ENCODE measurements at places on chromosomes 11 and 22. TPM values are rescaled to one million over a fixed set of nuclear protein-coding genes. Genes with fewer than 3 reads are reported as not detected.

- DNase-seq = no peak
Measured at GRCh38 chr11:14304601-14305000, 54.4 kb downstream of the RRAS2 start.

GRCh38 chr11:86803136-86804045, 3.0 kb downstream of the PRSS23 start:
- peak; percentile 46 for DNase-seq

DNA sequence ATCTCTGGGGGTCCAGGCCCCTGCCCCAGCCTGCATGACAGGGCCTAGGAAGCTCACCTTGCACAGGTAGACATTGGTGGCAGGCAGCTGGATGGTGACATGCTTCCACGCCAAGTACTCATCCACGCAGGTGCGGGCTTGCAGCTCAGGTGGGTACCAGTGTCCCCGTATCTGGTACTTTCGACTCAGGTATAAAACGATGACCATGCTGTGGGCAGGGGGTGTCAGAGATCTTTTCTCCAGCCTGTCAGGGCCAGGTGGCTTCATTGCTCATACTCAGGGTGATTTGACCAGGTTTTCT, 1.6 kb upstream of the GSTT4 start:
- no peak for DNase-seq

GRCh38 chr11:71426413-71426812, 21.8 kb downstream of the DHCR7 start:
- DNase-seq = peak; percentile 32

DNA sequence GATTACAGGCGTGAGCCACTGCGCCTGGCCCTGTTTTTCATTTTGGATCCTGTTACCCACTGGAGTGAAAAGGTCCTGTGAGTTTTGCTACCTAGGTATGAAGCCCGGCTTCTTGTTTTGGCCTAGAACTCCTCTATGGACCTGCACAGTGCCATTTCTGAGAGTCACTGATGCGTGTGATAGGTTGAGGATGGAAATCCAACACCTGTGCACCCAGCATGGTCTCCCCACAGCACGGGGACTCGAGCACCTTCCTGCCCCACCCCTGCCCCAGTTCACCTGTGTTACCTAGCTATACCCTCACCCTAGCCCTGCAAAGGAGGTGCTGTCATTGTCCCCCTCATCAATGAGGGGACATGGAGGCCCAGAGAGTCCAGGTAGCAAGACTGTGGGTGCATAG, 5.1 kb downstream of the FBLN1 start:
- no peak for DNase-seq

Gene SCUBE1
- total RNA-seq = not detected

Gene ZC3H7B
- total RNA-seq = 40.5 TPM

Gene ST14
- total RNA-seq = 231 TPM

Gene OR10A2
- not detected for total RNA-seq

Gene CNGA4
- 0.51 TPM for total RNA-seq

Gene MISFA
- total RNA-seq = 0.36 TPM
